ENCODE measurements at places on chromosomes 4 and X.
A peak's percentile ranks its signal among the peaks of the same experiment; 100 is the strongest.

- DNase-seq: no peak
Measured at GRCh38 chrX:145524931-145525330, 277.6 kb downstream of the SPANXN1 start.

GRCh38 chr4:54687887-54688841 is 30.4 kb downstream of the KIT start:
- DNase-seq: no peak

DNA sequence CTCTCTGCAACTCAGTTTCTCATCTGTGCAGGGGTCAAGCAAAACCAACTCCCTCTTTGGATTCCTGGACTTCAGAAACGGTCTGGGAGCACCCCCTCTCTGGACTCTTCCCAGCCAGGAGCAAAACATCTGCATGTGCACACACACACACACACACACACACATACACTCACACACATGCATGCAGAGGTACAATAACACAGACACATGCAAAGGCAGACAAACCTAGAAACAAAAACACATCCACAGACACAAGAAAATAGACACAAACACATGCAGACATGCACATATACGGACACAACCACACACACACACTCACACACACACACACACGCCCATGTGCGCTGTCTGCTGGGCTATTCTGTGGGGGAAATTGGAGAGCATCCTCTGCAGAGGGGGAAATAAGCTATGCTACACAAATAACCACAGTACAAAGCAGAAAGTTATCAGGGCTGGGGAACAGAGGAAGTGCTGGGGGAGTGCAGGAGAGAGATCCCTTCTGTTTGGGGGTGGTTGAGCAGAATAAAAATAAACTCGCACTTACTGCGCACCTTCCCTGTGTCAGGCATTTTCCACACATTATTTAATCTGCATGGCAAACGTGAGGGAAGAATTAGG is 19.9 kb downstream of the IQSEC2 start:
- no peak for DNase-seq

DNA sequence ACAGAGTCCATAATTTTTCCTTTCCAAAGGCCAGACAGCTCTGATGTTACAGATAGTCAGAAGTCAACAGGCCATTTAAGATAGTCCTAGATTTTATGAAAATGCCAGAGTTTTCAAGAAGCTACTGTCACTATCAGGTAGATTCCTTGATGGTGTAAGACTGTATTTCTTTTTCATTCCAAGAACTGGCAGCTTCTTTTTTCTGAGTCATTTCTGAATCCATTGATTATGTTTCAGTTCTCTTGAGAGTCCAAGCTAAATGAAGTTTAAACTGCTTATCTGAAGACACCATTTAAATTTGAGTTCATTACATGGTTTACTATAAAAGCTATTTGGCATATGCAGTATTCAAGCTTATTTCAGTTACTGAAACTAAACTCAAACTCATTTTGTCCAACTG is 44.6 kb downstream of the RASSF6 start:
- no peak for DNase-seq

- DNase-seq: peak; percentile 8
Measured at GRCh38 chrX:21745756-21746155, 12.2 kb downstream of the SMPX start.

GRCh38 chr4:168917138-168917779 is 92.8 kb downstream of the CBR4 start:
- no peak for DNase-seq

GRCh38 chr4:176939445-176939844 is 146.7 kb upstream of the VEGFC start:
- no peak for DNase-seq

DNA sequence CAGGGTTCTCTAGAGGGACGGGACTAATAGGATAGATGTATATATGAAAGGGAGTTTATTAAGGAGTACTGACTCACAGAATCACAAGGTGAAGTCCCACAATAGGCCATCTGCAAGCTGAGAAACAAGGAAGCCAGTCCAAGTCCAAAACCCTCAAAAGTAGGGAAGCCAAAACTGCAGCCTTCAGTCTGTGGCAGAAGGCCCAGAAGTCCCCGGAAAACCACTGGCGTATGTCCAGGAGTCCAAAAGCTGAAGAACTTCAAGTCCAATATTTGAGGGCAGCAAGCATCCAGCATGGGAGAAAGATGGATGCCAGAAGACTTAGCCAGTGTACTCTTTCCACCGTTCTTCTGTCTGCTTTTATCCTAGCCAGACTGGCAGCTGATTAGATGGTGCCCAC is 227.2 kb downstream of the KCTD8 start:
- no peak for DNase-seq

GRCh38 chr4:136725286-136726081 is 806.8 kb downstream of the PCDH18 start:
- DNase-seq: no peak

GRCh38 chr4:11702886-11703557 is 274.3 kb upstream of the HS3ST1 start:
- DNase-seq: no peak

DNA sequence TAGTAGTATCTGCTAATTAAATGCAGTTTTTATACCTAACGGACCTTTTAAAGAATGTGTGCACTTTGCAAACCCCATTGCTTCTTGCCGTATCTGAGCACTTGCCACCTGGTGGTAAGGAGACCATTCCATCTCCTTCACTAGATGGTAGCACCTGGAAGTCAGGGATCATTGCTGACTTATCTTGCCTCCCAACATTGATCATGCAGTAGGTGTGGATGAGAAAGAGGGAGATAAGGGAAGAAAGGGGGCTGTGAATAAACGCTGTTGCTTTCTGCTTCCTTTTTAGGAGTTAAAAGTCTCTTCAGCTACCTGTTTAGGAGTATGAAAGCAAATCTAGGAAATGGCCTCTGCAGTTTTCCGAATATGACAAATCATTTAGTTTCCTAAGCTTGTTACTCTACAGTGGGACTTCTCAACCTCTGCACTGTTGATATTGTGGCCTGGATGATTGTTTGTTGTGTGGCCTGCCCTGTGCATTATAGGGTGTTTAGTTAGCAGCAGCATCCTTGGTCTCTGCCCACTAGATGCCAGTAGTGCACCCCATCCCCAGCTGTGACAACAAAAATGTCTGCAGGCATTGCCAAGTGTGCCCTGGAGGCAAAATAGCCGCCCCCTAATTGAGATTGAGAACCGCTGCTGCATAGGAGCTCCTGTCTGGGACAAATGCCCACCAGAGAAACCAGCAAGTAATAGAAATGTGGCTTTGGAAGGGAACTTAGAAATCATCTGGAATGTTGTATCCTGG is 38.8 kb downstream of the GAB1 start:
- no peak for DNase-seq

DNA sequence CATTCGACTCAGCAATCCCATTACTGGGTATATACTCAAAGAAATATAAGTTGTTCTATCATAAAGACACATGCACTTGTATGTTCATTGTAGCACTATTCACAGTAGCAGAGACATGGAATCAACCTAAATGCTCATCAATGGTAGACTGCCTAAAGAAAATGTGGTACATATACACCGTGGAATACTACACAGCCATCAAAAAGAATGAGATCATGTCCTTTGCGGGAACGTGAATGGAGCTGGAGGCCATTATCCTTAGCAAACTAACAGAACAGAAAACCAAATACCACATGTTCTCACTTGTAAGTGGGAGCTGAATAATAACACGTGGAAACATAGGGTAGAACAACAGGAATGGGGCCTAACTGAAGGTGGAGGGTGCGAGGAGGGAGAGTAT is 44.9 kb downstream of the TMEM131L start:
- no peak for DNase-seq

GRCh38 chr4:78953769-78954666 is 14.8 kb upstream of the PAQR3 start:
- no peak for DNase-seq

GRCh38 chr4:148481636-148482035 is 39.4 kb upstream of the NR3C2 start:
- no peak for DNase-seq

DNA sequence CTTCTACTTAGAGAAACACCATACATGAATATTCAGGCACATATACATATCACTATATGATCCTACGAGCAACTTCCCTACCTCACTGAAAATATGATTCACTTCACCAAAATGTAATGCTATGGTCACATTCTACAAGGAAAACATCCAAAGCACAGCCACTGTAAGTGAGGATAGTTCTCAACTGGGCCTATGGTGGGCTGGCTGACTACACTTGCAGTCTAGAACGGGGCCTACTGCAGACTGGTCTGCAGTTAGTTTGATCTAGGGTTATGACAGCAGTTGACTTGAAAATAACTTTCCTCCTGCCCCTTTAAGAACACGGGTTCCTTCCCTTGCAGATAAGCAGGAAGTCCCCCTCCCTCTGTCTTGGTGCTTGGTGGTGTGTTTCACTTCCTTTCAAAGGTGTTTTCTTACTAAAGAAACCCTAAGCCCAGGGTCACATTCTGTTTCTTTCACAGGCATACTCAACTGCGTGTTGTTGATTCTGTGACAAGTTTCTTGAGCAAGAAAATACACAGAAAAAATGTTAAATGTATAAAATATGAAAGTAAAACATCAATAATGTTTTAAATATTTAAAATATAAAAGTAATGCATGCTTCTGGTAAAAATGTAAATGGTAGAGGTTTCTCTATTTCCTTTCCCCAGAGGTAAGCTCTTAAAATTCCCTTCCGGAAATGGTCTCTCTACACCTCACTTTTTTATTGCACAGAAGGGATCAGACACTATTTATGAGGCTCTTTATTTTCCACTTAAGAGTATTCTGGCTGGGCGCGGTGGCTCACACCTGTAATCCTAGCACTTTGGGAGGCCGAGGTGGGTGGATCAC is 18.0 kb upstream of the TMSB4X start:
- peak; percentile 54 for DNase-seq

DNA sequence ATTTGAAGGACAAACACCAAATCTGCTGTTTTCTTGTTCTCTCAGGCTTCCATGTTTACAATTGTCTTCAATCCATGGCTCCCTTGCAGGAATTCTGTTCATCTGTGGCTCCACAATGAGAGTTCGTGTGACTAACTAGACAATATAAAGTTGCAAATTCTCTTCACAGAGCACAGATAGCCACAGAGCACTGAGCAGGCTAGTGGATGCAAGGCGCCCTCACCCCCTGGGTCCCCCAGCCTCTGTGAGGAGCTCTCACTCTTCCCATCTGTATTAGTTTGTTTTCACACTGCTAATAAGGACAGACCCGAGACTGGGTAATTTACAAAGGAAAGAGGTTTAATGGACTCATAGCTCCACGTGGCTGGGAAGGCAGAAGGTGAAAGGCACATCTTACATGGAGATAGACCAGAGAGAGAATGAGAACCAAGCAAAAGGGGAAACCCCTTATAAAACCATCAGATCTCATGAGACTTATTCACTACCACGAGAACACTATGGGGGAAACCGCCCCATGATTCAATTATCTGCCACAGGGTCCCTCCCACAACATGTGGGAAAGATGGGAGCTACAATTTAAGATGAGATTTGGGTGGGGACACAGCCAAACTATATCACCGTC is 82.5 kb upstream of the STX18 start:
- no peak for DNase-seq

GRCh38 chr4:182547435-182547834 is 304.2 kb downstream of the TENM3 start:
- no peak for DNase-seq

DNA sequence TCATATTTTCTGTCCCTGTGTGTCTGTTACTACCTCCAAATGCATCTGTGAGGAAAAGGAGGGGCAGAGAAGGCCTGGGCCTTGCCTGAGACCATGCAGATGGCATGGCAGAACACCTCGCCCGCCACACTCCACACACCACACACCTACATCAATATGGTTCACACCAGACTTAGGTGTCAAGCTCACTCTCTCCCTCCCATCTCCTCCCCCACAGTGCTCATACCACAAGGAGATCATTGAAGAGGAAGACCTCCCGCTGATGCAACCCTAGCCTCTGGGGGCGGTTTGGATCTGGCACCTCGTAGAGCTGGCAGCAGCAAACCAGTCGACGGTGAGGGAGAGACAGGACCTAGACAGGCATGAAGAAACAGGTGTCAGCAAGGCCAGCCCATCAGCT is 16.6 kb upstream of the KDM5C start:
- no peak for DNase-seq

- no peak for DNase-seq
Measured at GRCh38 chrX:47815901-47816845, 20.5 kb upstream of the ZNF81 start.

GRCh38 chr4:57333684-57334083 is 223.5 kb upstream of the IGFBP7 start:
- DNase-seq: no peak

GRCh38 chr4:8704632-8705031 is 112.1 kb downstream of the CPZ start:
- no peak for DNase-seq

DNA sequence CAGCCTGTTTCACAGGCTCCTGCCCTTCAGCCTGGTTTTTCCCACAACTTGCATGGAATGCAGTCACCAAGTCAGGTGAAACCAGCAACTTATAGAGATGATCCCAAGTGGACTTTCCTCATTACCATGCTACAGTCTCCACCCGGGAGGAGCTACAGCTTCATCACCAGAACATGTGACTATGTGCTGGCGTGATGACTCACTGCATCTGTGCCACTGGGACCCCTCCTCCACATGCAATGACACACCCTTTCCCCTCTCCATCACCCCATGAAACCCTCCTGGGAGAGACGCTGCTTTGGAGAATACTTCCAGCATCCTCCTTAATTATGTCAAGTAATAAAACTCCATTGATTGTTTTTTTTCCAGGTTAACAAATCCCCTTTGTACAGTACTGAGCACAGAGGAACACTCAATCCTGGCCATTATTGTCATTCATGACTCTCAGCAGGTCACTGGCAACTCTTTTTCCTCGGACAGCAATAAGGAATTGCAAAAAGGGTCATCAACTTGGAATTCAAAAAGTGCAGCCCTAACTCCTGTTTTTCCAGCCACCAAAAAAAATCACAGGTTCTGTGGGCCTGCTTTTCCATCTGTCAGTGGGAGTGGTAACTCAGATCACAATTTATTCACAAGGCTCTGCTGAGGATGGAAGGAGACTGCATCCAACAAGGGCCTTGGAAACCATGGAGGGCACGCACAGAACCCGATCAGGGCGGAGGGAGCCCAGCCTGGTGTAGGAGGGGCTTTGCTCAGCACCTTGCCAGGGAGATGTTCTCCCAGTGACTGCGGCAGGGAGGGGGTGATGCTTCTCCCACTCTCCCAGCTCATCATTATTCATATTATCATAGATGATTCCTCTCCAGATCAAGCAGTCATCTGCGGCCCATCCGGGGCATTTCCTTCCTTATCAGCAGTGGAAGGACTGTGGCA is 17.4 kb downstream of the QDPR start:
- DNase-seq: no peak

DNA sequence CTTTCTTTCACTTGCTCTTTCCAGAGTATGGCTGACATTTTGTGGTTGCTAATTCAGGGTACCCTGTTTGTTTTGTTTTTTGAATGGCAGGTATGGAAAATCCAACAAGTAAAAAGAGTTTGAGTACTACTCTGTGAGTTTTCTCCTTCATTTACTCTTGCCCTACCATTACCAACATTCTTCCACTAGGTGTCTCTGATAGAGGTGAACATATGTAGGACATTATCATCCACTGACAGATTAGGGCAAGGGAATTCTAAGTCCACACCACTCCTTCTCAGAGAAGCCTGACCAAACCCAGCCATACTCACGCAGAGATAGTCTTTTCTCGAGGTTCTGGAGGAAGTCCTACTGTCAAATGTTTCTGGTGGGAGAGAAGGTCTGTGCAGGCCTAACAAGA is 36.7 kb upstream of the HDAC8 start:
- DNase-seq: no peak

GRCh38 chr4:67713529-67714247 is 12.7 kb upstream of the UBA6 start:
- DNase-seq: no peak
